ENCODE measurements at places on chromosomes 12 and 14.

DNA sequence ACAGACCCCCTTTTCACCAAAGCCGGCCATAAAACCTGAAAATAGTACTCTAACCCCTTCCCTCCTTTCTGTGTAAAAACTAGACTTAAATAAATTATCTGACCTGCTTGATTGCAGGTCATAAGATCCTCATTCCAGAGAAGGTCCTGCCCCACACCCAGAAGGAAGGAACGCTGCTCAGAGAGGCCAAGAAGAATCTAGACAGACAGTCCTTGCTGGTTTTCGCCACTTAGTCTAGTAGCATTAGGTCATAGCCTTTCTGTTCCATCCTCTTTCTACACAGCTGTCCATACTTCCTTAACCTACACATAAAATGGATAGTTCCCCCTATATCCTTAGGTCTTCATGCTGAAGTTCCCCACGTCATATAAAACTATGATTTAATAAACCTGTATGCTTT is 83.7 kb upstream of the IGF1 start:
- no peak for DNase-seq

DNA sequence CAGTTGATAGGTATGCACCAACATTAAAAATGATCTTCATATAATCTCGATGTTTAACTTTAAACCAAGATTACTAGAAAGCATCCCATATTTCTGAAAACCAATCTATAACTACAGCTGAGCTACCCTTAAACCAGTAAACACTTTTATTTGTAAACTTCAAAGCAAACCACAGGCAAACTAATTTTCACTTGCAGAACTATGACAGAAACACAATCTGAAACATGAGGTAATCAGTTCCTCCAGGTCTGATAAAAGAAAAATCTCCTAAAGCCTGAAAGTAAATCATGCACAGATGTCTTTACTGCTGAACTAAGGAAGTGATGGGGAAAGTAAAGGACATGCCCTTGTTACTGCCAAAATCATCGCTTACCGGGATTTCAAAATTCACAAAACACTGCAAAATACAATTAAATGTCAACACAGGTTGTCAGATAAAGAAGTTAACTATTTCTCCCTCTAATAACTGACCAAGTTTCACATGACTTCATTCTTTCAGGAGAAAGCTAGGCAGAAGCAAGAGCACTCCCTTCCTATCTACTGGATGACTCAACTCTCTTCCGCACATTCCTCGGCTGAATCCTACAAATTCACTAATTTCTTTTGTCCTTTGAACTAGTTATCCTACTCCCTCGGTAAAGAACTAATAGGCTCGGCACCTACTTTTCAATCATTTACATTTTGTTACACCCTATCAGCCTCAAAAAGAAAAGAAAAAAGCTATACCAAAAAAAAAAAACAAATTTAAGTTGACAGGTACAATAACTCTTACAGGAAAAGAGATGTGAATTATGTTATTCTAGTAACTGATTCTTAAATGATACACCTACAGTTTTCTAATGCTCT is 1.4 kb downstream of the EEA1 start:
- DNase-seq, result no peak

GRCh38 chr14:58755031-58755925 is 117.5 kb downstream of the DACT1 start:
- no peak for DNase-seq

GRCh38 chr12:41459111-41459905 is 271.2 kb downstream of the PDZRN4 start:
- DNase-seq, result no peak

DNA sequence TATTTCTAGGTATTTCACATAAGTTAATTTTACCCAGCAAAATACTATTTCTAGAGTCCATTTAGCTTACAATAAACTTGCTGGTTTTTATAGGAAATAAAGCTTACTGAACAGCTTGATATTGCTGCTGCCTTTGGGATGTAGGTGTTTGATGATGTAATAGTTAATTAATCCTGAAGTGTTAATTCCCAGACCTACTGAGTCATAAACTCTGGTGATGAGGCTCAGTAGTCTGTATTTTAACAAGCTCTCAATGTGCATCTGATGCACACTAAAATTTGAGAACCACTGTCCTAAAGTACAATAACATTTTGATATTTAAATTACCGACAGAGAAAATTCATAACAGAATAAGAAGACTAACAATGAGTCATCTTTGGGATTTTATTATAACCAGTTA is 168.4 kb downstream of the FUT8 start:
- no peak for DNase-seq

- no peak for DNase-seq
Measured at GRCh38 chr14:64709126-64709525, 4.9 kb downstream of the PLEKHG3 start.

- DNase-seq, result no peak
Measured at GRCh38 chr14:79665556-79665955, 545.7 kb downstream of the DIO2 start.

GRCh38 chr14:104551851-104552737 is 27.5 kb upstream of the C14orf180 start:
- DNase-seq, result no peak

GRCh38 chr14:68325267-68325807 is 467.5 kb downstream of the ZFP36L1 start:
- no peak for DNase-seq

GRCh38 chr14:35819591-35820540 is 6.3 kb upstream of the BRMS1L start:
- DNase-seq, result no peak

DNA sequence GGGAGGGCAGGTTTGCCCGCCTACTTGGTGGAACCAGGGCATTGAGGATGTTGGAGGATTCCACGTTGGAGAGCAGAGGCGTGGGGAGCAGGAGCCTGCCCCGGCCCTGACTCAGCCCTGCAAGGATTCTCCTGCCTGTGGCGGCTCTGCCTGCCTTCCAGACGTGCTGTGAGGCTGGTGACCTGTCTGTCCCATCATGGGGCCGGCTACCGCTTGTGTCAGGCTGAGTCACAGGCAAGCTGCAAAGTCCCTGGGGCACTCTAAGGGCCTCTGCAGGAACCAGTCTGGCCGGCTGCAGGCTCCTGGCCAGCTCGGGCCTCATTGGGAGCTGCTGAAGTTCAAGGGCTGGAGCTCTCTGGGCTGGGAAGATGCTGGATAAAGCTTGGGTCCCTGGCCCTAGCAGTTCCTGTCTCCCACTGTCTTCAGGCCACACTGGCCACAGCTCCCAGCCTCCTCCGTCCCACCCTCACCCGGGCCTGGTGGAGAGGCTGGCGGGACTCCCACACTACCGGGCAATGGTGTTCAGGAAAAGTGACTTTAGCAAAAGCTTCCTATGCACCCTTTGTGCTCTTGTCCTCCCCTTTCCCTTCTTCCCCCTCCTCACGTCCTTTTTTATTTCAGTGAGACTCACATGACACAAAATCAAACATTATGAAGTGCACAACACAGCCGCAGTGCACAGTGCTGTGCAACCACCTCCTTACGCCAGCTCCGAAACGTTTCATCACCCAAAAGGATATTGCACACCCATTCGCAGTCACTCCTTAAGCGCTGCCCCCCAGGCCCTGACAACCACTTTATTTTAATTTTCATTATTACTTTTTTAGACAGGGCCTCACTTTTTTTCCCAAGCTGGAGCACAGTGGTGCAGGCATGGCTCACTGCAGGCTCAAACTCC is 22.0 kb upstream of the ULK1 start:
- DNase-seq, result no peak

DNA sequence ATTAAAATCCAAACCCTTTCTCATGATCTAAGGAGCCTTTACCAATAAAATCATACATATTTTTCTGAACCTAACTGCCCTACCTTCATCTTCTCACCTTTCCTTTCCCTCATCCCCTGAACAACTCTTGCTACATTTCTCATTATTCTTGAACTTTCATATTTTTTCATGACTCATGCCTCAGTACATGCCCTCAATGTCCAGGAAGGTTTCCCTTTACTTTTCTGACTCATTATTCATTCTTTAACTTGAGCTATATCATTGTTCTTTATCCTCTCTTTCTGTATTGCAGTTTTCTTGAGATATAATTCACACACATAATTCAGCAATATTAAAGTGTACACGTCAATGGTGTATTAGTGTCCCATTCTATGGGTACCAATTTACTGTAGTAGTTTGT is 231.0 kb downstream of the ALG10B start:
- DNase-seq, result no peak

GRCh38 chr14:64725261-64725815 is 21.1 kb downstream of the PLEKHG3 start:
- no peak for DNase-seq

- DNase-seq, result no peak
Measured at GRCh38 chr12:56315249-56315621, 553 bp downstream of the CNPY2 start.

GRCh38 chr12:52413782-52414345 is 7.7 kb upstream of the KRT82 start:
- DNase-seq, result no peak

- DNase-seq, result no peak
Measured at GRCh38 chr12:51901121-51901817, 6.0 kb upstream of the ACVRL1 start.

- no peak for DNase-seq
Measured at GRCh38 chr14:67673451-67673850, 981 bp downstream of the VTI1B start.

DNA sequence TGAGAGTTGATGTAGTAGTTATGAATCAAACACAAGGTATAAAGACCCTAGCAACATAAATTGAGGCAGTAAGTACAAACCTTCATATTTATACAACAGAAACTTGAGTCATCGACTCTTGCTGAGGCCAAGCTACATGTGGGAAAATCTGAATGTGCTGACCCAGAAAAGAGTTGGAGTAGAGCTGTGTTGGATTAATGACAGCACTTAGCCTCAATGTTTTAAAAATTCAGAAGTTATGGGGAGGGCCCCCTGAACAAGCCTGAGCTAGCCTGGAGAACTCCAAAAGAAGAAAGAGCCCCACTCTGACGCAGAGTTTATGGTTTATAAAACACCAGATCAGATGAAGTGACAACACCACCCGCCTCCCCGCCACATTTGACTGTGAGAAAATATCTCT is 100.0 kb downstream of the DUSP6 start:
- no peak for DNase-seq

DNA sequence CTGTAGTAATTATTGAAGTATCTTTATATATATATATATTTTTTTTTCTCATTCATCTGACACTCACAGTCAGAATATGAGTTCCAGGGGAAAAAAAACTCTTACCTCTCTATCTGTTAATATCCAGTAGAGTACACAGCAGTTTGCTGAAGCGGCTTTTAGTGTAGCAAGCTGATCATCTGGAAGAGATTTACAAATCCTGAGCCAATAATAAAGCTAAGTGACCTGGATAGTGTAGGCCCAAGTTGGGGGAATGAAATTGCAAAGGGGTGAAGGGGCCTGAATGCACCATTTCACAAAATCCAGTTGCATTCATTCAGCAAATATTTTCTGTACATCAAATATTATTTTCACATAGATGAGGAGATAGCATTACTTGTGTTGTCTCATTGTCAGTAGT is 234.6 kb upstream of the FLRT2 start:
- no peak for DNase-seq

GRCh38 chr12:129657179-129657578 is 246.6 kb downstream of the TMEM132D start:
- no peak for DNase-seq

- DNase-seq, result no peak
Measured at GRCh38 chr12:29782871-29783772, 620 bp downstream of the TMTC1 start.

GRCh38 chr12:50538182-50538581 is 33.4 kb downstream of the DIP2B start:
- no peak for DNase-seq

DNA sequence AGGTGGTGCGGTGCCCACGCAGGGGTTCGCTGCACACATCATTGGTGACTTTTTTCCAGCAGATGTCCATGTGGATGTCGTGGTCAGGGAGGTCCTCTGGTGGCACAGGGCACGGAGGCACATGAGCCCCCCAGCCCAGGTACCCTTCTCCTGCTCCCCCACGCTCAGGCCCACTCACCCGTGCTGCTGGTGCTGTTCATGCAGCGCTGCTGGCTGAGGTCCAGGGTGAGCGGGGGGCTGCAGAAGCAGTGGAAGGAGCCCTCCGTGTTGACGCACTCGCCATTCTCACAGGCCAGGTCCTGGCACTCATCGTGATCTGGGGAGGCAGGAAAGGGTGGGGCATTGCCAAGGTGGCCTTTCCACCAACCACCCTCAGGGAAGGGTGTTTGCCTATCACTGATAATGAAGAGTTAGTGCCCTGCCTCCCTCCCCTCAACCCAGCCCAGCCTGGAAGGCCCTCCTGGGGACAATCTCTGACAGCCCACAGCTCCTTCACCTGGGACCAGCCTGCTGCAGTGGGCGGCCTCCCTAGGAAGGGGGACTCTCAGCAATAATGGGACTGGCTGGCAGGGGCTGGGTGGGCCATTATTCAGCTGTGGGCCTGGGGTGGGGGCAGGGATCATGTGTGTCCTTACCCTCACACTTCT is 9.8 kb downstream of the ISCA2 start:
- DNase-seq, result no peak

GRCh38 chr14:55241673-55242072 is 29.5 kb upstream of the FBXO34 start:
- no peak for DNase-seq

DNA sequence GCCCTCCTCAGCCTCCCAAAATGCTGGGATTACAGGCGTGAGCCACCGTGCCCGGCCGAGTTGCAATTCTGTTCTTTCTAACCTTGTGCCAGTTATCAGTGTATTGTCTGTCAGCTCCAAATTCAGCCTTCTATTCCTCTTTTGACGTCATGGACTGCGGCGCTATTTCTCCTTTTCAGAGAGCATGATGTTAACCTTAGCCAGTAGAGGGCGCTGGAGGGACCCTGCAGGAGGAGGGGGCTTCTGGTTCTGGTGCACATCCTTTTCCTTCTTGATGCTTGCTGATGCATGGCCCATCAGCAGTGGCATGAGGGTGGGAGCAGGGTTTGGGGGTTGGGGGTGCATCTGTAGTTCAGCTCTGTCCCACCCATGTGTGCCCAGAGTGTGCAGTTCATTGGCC is 179.3 kb upstream of the RMST start:
- DNase-seq, result no peak

DNA sequence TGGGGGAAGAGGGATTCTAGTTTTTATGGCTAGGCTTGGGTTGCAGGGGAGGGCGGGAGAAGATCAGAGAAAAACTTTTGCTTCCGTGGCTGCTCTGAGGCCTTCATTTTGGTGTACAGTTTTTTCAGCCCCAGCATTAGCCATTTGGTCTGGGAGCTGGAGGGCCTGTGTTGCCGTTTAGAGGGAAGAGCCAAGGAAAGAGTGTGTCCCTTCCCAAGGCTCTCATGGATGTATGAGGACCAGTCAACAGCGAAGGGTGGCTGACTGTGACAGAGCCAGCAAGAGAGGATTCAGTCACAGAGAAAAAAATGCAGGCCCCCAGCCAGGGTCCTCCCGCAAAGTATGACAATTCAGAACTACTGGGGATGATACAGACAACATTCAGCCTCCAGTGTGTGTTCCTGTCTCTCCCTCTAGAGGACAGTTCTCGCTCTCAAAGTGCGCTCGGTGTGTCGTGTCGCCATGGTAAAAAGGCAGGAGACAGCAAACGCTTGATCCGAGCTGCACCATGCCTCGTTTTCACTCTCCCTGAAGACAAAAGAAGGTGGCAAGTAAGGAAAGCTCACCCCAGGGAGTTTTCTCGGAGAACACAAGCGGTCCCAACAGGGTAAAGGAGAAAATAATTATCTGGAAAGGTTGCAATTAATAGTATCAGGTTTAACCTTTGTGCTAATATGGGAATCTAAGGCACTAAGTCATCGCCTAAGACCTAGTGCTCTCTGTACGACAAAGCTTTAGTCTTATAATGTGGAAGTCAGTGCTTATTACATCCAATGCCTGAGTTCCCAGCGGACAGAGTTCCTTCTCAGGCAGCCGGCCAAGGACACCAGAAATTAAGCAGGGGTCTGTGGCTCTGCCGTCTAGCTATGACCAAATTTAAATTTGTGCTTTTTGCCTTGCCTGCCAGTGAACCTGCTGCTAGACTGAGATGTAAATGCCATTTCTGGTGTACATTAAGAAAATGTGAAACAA is 157.3 kb upstream of the PLXNC1 start:
- DNase-seq, result no peak
